ENCODE measurements at places on chromosomes 12 and 14. TPM values are rescaled to one million over a fixed set of nuclear protein-coding genes. Genes with fewer than 3 reads are reported as not detected.
A peak's percentile ranks its signal among the peaks of the same experiment; 100 is the strongest.

DNA sequence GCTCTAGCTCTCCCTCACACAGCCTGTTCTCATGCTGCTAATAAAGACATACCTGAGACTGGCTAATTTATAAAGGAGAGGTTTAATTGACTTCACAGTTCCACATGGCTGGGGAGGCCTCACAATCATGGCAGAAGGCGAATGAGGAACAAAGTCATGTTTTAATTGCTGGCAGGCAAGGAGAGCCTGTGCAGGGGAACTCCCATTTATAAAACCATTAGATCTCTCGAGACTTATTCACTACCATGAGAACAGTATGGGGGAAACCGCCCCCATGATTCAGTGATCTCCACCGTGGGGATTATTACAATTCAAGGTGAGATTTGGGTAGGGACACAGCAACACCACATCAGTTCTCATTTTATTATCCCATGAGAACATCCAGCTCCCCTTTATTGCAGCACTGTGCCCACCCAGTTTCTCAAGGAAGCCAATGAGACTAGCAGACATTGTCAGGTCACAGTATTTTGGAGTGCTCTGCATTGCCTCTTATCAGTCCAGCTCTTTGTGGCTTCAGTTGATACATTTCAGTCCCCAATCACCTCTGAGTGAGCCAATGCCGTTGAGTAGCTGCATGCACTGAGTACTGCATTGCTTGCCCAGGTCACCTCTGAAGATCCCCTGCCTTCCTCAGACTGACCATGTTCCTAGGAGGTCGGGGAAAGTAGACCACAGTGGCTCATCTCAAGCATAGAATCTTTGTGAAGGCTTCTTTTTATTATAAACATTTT is 131.2 kb downstream of the CRADD start:
- no peak for DNase-seq

- DNase-seq: no peak
Measured at GRCh38 chr12:100789146-100789545, 5.4 kb upstream of the ANO4 start.

- DNase-seq: peak; percentile 14
Measured at GRCh38 chr12:80101126-80101525, 1.8 kb downstream of the OTOGL start.

- DNase-seq: peak; percentile 23
Measured at GRCh38 chr12:99261256-99261655, 386.3 kb upstream of the GARIN6 start.

DNA sequence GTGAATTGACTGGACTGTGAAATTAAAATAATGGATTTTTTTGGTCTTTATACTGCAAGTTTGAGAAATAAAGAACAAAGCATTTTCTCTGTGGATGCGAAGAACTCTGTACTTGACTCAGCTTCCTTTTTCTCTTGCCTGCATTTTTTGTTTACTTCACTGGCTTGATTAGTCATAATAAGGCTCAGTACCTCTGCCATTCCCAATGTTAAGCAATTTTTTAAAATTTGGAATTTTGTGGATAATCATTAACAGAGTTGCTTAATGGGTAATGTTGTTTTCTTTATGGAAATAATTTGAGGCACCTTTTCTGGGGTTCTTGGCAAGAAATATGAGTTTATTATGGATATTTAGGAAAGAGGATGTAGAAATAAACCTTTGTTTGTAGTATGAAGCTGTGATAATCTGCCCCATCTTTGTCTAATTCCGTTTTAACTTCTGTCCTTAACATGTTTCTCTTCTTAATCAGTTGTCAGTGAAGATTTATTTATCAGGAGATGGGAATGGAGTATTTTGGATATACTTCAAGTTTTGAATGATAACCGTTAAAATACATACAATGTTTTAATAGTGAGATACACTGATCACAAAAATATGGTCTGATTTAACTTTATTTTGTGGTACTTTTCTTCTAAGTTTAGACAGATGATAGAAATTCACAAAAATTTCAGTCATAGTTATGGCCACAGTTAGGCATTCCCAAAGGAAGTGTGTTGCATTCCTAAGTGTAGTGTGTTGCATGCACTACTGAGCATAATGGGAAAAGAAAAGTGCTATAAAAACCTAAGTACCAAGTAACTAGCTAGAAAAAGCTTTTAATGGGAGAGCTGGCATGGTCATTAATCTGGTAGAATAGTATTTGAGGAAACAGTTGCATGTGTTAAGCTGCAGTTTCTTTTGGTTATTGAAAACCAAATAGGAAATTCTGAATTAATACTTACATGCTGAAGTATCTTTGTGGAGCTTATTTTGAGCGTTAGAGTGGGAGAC is 27.7 kb downstream of the WNK1 start:
- DNase-seq: no peak

DNA sequence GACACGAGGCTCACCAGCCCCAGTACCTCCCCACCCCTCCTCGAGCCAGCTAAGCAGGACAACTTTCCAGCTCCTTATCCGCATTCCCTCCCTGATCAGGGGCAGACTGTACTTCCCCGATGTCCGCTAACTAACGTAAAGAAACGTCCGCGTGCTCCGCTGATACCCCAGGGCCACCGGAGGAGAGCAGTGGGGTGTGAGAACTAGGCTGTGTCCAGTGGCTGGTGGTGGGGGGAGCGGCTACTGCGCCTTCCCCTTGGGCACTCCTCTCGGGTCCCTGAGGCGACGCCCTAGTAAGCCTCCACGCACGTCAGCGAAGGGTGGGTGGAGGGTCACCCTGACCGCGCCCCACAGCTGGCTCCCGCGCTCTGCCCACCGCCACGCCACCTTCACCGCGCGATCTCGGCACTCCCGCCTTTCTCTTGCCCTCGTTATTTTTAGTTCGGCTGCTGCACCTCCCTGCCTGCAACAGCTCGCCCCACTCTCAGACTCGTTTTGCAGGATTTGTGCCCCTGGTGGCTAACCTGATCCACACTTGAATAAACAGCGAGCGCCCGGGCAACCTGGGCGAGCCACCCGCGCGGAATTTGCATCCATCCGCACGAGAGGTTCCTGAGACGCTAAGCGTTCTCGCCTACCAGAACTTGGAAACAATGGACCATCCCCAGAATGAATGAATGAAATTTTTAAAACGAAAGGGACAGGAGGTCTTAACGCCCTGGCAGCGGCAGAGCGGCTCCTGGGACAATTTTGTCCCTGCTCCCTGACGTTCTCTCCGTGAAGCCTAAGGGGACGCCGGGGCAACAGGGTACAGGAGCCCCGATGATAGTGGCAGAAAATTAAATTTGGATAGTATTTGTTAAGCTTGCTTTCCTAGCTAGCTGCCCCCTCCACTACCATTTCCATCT is 6.9 kb upstream of the BMP4 start:
- peak; percentile 75 for DNase-seq

- DNase-seq: peak; percentile 84
Measured at GRCh38 chr12:18250313-18250916, 10.9 kb upstream of the PIK3C2G start.

DNA sequence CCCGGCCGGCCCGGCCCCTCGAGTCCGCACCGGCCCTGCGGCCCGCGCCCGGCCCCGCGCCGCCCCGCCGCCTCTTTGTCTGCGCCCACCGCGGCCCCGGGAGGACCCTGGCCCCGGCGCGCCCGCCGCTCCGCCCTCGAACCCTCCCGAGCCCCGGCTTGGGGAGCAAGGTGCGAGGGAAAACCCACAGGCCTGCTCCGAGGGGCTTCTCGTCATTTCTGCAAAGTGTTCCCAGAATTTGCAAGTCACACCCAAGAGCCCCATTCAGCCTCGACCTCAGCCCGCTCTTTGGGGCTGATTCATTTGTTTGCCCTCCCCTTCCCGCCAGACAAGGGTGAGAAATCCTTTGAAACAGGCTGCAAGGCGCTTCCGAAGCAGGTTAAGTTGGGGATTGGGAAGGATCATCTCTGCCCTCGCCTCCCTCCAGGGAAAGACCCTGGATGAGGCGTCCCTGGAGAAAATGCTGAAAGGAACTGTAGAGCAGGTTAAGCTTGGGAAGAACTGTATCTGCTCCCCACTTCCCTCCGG is 325 bp upstream of the CLIP1 start:
- DNase-seq: no peak

DNA sequence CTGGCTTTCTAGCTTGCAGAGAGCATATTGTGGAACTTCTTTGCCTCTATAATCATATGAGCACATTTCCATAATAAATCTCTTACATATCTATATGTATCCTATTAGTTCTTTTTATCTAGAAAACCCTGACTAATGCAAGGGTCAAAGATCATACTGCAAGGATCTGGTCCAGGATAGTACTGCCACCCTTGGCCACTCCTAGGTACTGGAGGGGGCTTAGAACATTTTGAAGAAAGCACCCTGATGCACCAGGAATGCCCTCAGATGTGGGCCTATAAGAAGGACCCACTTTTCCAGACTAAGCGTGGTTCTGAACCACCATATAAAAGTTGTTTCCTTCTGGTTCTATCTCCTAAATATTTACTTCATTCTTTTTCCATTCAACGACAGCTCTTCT is 14.6 kb downstream of the ATXN7L3B start:
- DNase-seq: no peak

GRCh38 chr12:52313926-52314325 is 7.3 kb downstream of the KRT83 start:
- DNase-seq: no peak

DNA sequence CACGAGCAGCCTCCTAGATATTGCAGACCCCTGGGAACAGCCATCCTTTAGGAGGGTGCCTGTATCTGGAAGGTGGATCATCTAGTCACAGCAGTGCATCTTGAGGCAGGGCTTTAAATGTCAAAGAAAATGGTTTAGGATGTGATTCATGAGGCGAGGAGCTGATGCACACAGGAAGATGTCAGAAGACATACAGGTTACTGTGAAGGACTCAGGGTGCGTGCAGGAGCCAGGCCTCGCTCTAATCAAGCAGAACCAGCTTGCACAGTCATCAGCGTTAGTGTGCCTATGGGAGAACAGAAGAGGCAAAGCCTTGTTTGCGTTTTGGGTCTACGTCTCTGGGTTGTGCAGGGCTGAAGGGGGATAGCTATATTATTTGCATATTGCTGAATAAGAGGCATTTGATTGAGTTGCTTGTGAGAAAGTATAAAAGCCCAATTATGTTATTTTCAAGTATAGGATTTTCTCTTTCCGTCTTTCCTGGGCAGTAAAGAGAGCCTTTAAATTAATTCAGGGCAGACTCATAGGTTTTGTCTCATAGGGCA is 77.3 kb upstream of the RPH3A start:
- no peak for DNase-seq

DNA sequence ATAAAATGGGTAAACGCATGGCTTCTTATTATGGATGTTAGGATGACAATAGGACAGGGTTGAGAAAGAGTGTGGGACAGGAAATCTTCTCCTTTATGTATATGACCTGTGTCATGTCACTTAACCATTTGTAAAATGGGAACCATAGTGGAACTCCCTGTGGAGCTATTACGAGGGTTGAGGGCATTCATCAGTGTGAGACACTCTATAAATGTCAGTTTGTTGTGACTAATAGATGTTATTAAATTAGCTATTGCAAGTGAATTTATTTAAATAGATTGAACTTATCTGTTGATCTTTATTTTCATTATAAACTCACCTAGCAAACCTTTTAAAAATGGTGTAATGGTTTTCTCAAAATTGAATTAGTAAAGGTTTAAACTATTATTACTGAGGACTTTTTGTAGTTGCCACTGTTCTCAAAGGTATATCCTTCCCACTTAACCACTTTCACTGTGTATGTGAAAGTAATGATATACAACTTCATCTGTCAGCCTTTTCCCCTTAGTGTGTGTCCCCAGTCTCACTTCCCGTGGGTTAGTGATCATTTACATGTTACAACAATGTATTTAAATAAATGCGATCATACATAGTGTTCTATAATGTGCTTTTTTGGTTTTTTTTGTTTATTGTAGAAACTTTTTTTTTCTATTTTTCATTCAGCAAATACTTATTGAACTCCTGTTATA is 17.1 kb downstream of the HELB start:
- no peak for DNase-seq

DNA sequence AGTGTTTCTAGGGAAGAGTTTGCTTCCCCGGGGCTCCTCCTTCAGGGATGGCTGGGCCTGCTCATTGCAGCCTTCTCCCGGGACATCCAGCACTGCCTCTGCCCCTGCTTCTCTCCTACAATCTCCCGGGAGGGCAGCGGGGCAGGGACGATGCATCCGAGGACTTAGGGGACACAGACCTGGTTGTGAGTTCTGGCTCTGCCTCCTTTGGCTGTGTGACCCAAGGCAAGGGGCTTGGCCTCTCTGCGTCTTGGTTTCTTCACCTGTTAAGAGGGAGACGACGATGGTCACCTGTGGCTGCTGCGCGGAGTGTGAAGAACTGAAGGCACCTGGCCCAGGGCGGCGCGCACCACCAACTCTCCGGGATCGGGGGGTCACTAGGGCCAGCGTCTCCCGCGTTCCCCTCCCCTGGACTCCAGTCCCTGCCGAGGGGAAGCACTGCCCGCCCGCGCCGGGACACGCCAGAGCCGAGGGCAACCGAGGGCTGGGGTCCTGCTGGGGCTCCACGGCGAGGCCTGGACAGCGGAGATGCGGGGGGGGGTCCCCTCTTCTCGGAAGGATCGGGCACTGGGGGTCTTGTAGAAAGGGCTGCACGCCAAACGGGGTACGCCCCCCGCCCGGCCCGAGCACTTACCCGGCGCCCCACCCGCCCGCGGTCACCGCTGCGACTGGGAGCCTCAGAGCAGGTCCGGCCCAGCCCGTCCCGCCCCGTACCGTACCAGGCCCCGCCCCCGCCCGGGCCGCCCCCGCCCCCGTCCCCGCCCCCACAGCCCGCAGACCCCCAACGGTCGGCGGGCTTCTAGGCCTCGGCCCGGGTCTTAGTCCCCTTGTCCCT is at the start of gene HVCN1:
Gene HVCN1, minus strand, starts transcription at position 670 of the 835 bp plus-strand sequence. CDS start 5,870 bp downstream, outside the sequence.
- no peak for DNase-seq

DNA sequence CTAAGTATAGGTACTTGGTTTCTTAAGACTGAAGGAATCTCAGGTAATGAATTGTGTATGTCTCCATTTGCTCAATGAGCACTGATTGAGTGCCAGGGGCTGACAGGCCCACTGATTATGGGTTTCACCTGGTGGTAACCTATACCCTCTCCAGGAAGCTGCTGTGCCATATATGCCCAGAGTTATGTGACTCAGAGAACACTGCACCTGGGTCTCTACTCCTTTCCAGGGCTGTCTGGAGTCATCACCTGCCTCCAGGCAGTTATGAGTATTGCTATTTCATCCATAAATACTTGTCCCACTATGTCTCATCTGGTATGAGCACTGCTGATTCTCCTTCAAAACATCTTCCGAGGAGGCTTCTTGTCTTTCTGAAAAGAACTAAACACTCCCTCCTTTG is 692.9 kb downstream of the BCL11B start:
- no peak for DNase-seq

Gene COX6A1
- 370 TPM for total RNA-seq

Gene RTN1
- total RNA-seq: 8.4 TPM

Gene TMEM63C
- 0.48 TPM for total RNA-seq

Gene LRTM2
- total RNA-seq: not detected

Gene ALDH6A1
- total RNA-seq: 43.3 TPM

Gene PTPRB
- 71.2 TPM for total RNA-seq

Gene CCDC88C
- 66.0 TPM for total RNA-seq

Gene GZMH
- not detected for total RNA-seq
